ENCODE measurements at places on chromosomes 12 and 14. TPM values are rescaled to one million over a fixed set of nuclear protein-coding genes. Genes with fewer than 3 reads are reported as not detected.

The KLRD1 gene
- total RNA-seq, result not detected

The ATL1 gene
- total RNA-seq, result 15.9 TPM

The NFYB gene
- total RNA-seq, result 45.6 TPM

The TSFM gene
- total RNA-seq, result 31.7 TPM

DNA sequence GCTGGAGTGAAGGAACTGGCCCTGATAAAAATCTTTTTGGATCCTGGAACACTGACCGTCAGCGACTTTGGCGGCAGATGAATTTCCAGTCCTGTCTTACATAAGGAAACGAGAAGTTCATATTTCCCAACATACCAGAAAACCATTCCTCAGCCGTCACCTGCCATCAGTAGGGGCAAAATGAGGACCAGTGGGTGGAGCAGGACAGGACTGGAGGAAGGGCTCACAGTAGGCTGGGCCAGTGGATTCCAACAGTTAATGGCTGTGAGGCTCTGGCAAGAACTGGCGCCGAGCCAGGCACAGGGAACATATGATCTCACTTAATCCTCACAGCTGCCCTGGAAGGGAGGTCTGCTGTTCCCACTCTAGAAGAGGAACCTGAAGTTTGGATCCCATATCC, 67.2 kb upstream of the FAM181A start:
- H3K36me3 ChIP-seq, result no peaks in the 10 kb centered on the region
- no peak for DNase-seq
- peaks cover 5% of the 10 kb centered on the region for H3K4me1 ChIP-seq
- H3K27ac ChIP-seq, result no peak overlapping the region
- H3K4me3 ChIP-seq, result no peak overlapping the region

DNA sequence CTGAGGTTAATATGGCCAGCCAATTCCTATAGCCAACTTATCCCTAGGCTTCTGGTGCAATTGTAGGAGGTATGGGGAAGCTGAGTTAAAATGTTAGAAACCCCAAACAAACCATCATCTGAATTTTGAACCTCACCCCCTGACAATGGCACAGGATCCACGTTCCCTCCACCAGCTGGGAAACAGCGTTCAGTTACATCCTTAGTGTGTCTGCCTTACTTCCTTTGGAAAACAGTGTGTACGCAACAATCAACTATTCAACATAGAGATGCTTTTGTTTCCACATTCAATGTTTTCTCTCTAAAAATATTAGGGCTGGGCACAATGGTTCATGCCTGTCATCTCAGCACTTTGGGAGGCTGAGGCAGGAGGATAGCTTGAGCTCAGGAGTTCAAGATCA, 203.4 kb downstream of the TTC7B start:
- H3K27me3 ChIP-seq, result no peaks in the 10 kb centered on the region
- H3K4me1 ChIP-seq, result peaks cover 39% of the 10 kb centered on the region

DNA sequence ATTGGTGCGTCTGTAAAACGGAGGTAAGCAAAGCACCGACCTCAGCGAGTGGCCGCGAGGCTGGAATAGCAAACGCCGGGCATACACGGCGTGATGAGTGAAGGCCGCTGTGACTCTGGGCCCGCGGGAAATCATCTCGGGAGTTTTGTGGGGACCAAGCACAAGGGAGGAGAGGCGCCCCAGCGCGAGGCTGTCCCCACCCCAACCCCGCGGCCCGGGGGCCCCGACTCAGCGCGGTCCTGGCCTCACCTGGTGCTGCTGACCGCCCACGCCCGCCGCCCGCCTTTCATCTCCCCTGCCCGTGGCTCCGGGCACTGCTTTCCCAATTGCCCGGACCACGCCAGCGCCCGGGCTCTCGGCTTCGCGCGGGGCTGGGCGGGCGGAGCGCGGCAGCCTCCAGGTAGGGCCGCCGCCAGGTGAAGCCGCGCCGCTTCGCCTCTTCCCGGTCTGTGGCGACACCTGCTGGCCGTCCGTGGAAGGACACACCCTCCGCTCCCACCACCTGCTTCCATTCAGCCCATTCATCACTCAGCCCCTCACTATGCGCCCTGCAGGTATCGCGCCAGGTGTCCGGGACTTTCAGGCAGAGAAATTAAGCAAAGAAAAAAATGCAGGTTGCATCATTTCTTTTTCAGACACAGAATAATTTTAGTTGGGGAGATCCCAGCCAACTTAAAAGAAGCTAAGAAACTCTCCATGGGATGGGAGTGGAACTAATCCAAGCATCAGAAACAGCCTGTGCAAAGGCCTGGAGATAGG, 360.4 kb downstream of the MED13L start:
- peaks cover 87% of the 10 kb centered on the region for H3K27me3 ChIP-seq
- H3K36me3 ChIP-seq, result no peaks in the 10 kb centered on the region
- peak; percentile 65 for DNase-seq
- no peak overlapping the region for H3K4me3 ChIP-seq
- H3K4me1 ChIP-seq, result no peaks in the 10 kb centered on the region

DNA sequence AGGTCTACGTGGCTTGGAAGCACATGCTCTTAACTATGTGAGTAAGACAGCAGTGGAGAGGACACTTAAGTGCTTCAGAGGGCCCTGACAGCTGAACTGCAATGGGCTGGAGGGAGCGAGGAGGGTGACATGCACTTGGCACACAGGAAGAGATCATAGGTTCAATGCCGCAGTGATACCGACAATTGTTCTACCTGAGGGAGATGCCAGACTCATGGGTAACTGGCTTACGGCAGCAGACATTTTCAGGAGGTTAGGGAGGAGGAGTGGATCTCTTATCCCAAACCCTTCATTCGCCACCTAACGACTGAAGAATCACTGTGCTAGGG, 68.4 kb downstream of the NTF3 start:
- no peak overlapping the region for H3K27ac ChIP-seq
- no peak for DNase-seq
- H3K4me3 ChIP-seq, result no peak overlapping the region
- no peaks in the 10 kb centered on the region for H3K36me3 ChIP-seq
- peaks cover 5% of the 10 kb centered on the region for H3K27me3 ChIP-seq

- peaks cover 24% of the 10 kb centered on the region for H3K36me3 ChIP-seq
- H3K27me3 ChIP-seq, result no peaks in the 10 kb centered on the region
- H3K27ac ChIP-seq, result no peak overlapping the region
- no peak for DNase-seq
Observed at GRCh38 chr14:72284176-72284575, 351.9 kb downstream of the RGS6 start.

- no peaks in the 10 kb centered on the region for H3K36me3 ChIP-seq
- no peak overlapping the region for H3K4me3 ChIP-seq
- DNase-seq, result no peak
- H3K27ac ChIP-seq, result no peak overlapping the region
- H3K27me3 ChIP-seq, result peaks cover 2% of the 10 kb centered on the region
- no peaks in the 10 kb centered on the region for H3K4me1 ChIP-seq
Observed at GRCh38 chr14:95645389-95645996, 40.7 kb upstream of the TCL1B start.

DNA sequence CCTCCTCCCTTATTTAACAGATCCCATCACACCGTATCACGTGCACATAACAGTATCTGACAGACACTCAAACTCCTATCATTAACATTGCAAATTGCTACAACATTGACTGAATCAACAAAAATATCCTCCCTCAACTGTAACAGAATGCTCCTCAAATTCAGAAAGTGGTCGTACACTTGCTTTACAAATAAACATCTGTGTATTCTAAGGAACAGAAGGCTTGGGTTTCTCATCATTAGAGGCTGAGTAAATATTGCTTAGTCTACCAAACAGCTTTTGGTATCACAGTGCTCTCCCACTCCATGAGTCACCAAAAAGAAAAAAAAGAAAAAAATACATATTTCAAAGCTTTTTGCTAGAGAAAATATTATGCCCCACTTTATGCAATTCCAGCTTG, 23.9 kb downstream of the FERMT2 start:
- no peak overlapping the region for H3K27ac ChIP-seq
- no peak for DNase-seq
- H3K4me3 ChIP-seq, result no peak overlapping the region

- no peak overlapping the region for H3K4me3 ChIP-seq
- H3K27ac ChIP-seq, result no peak overlapping the region
- H3K4me1 ChIP-seq, result peaks cover 4% of the 10 kb centered on the region
- H3K36me3 ChIP-seq, result no peaks in the 10 kb centered on the region
Observed at GRCh38 chr14:101442451-101442850, 118.8 kb upstream of the DIO3 start.

DNA sequence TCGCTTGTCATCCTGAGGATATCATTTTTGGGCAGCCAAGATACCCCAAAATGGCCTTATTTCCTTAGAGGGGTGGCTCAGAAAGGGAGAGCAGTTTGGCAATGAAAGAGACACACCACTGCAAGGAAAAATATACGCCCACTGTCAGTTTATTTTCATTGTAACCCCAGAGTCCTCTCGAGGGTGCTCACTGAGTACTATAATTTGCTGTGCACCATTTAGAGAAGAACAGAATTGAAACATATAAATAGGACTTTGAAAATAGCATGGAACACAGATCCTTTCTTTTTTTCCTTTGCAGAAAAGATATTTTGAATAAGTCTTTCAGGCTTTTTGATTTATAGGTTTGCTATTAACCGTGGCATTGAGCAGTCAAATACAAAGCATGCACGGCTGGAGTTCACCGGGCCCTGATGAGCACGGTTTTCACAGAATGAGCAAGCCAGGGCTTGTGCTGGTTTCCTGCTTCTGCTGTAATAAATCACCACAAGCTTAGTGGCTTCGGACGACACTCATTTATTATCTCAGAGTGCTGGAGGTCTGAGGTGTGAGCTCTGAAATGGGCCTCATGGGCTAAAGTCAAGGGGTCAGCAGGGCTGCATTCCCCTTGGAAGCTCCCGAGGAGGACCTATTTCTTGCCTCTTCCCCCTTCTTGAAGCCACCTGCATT, 152.3 kb downstream of the ZNF664 start:
- H3K36me3 ChIP-seq, result no peaks in the 10 kb centered on the region
- peaks cover 19% of the 10 kb centered on the region for H3K4me1 ChIP-seq
- H3K27me3 ChIP-seq, result no peaks in the 10 kb centered on the region
- no peak overlapping the region for H3K4me3 ChIP-seq

GRCh38 chr12:113684053-113684907, 212.6 kb upstream of the LHX5 start:
- peak; percentile 9 for DNase-seq
- peaks cover 21% of the 10 kb centered on the region for H3K27me3 ChIP-seq
- peaks cover 6% of the 10 kb centered on the region for H3K4me1 ChIP-seq
- no peaks in the 10 kb centered on the region for H3K36me3 ChIP-seq
- H3K27ac ChIP-seq, result no peak overlapping the region

DNA sequence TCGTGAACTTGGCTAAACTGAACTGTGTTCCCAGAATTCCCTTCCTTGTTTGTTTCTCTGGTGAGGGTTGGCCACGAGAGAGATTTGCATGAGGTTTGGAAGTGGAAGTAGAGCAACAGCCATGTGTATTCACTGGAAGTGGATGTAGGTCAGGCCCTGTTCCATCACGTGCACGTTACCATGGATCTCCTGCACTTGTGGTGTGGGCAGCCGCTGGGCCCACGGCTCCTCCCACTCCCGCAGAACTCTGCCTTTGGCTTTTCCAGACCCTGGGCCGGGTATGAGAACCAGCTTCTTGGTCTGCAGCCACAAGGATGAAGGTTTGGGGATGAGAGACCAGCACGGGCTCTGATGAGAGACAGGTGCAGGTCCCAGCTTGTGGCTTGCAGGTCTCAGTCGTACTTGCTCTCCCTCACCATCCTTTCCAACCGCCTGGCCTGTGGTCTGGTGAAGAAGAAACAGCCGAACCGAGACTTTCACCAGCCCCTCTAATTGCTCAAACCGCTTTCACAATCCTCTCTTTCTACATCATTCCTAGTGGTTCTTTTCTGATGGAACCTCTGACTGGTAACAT, 94.9 kb downstream of the DUSP16 start:
- no peak for DNase-seq
- H3K27ac ChIP-seq, result peak overlapping the region; percentile 5
- peaks cover 28% of the 10 kb centered on the region for H3K36me3 ChIP-seq

- no peak overlapping the region for H3K4me3 ChIP-seq
- no peak overlapping the region for H3K27ac ChIP-seq
- peaks cover 7% of the 10 kb centered on the region for H3K36me3 ChIP-seq
Observed at GRCh38 chr12:121318121-121318520, 21.6 kb upstream of the CAMKK2 start.

DNA sequence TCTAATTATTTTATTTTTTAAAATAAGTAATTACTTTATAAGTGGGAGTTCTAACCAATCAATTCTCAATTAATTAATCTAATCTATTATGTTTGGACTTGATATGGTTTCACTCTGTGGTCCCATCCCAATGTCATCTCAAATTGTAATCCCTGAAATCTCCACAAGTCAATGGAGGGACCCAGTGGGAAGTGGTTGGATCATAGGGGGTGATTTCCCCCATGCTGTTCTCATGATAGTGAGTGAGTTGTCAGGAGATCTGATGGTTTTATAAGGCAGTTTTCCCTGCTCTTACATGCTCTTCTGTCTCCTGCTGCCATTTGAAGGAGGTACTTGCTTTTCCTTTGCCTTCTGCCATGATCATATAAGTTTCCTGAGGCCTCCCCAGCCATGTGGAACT, 836.1 kb downstream of the GALC start:
- no peak overlapping the region for H3K27ac ChIP-seq
- no peaks in the 10 kb centered on the region for H3K4me1 ChIP-seq
- no peak overlapping the region for H3K4me3 ChIP-seq
- H3K36me3 ChIP-seq, result no peaks in the 10 kb centered on the region
- no peak for DNase-seq
- H3K27me3 ChIP-seq, result no peaks in the 10 kb centered on the region

DNA sequence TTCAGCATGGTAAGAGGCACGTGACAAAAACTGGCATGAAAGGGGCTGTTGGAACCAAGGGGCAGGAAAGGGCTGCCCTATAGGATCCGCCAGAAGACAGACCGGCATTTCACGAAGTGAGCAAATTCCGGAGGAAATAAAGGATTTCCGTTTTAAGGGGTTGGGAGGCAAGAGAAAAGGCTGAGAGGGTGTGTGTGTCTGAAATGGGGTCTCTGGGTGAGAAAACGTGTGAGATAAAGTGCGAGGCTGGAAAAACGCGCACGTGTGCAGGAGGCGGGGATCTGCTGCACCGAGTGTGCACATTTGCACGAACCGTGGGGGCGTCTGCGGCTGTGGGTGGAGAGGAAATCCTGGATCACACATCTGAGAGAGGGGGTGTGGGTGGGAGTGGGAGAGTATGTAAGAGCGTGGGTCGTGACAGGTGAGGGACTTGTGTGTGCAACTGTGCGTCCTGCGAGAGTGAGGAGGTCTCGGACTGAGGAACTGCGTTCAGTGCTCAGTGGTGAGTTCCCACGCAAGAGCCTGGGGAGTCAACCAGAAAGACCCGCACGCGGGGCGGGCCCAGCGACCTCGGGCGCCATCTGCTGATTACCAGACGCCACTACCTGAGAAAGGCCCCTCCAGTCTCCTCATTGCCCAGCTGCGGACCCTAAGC, 37.0 kb upstream of the P2RX7 start:
- H3K27me3 ChIP-seq, result peaks cover 19% of the 10 kb centered on the region
- H3K4me3 ChIP-seq, result peak overlapping the region; percentile 73
- no peak overlapping the region for H3K27ac ChIP-seq
- H3K4me1 ChIP-seq, result peaks cover 15% of the 10 kb centered on the region
- H3K36me3 ChIP-seq, result no peaks in the 10 kb centered on the region
- DNase-seq, result peak; percentile 83

Measured in neural crest cell (in vitro differentiated cells).